Activated CD4-positive, CD25-positive, alpha-beta regulatory T cell treated with anti-CD3 and anti-CD28 coated beads, Interleukin-2, amount 50 U/mL, for 24 hours (primary cell): ENCODE measurements at places on chromosomes 4 and X.

DNA sequence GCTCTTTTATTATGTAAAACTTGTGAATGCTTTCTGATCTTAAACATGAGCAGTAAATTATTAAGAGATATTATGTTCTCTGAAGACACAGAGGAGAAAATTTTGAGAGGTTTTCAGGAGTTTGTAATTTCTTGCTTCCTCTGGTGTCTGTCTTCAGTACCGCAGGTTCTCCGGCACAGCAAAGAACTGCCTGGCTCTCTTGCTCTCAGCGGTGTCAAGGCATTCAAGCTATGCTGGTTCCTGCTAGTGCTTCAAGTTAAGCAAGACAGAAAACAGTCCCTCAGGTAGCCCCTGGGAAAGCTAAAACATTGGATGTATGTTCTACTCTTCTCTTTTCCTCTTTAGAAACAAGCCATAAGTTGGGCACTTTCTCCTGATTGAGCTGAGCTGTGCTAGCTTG lies 120.2 kb upstream of the CENPE start:
- no peak for ATAC-seq

GRCh38 chrX:118551426-118551825 lies 55.8 kb downstream of the DOCK11 start:
- no peak for ATAC-seq

DNA sequence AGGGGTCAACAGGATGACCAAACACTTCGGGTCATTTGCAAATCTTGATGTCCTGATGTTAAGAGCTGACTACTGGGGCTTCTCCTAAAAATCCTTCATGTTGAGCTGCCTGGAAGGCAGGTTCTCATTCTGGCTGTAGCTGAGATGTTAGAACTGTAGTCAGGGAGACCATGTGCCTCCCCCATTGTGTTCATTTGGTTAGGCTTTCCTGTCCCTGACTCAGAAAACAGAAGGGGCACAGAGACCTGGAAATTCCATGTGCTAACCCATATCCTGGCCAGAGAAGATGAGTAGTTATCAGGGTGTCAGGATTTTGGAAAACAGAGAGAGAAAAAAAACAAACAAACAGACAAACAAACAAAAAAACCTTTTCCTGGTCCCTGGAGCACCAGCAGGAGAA lies 177.5 kb downstream of the AR start:
- no peak for ATAC-seq

DNA sequence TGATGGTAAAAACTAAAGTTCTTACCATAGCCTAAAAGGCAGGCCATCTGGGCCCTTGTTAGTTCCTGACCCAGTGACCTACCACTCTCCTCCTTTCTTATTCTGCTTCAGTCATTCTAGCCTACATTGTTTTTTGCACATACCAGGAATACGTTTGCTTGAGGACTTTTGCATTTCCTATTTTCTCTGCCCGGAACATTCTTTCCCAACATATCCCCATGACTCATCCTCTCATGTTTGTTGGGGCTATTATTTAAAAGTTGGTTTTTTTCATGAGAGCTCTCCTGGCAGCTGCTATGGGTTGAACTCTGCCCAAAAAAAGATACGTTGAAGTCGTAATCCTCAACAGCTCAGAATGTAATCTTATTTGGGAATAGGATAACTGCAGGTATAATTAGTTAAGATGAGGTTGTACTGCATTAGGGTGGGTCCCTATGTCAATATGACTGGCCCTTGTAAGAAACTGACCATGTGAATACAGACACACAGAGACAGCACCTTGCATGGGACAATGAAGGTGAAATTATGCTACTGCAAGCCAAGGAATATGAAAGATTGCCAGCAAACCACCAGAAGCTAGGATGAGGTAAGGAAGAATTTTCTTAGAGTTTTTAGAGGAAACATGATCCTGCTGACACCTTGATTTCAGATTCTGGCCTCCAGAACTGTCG lies 138.3 kb upstream of the PDHA2 start:
- ATAC-seq = no peak

DNA sequence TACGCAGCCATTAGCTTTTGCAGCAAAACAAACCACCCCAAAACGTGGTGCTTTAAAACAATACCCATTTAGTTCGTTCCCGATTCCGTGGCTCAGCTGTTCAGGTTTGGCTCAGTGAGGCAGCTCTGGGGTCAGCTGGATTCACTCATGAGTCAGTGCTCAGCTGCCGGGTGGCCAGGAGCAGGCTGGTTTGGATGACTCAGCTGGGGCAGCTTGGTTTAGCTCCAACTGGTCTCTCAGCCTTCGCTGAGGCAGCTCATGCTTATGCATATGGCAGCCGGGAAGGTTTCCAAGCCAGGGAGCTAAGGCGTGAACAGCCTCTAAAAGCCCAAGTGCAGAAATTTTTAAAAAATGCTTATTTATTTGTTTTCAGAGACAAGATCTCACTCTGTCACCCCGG lies 13.3 kb upstream of the CD99 start:
- ATAC-seq = no peak

DNA sequence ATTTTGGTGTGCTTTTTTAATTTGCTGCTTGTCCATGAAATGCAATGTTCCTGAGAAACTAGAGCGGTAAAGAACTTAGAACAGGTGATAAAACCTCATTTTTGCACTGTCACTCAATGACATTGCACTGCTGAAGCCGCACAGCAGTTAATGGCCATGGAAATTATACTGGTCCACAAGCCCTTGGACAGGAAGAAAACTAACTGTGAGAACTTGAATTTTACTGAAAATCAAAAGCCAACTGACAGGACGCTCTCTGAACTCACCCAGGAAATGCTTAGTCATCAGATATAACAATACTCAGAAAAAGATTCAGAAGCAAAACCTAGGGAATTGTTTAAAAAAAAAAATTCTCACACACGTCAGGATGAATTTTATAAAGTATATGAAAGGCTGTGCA lies 246.4 kb upstream of the SLC7A11 start:
- ATAC-seq = no peak

- ATAC-seq = no peak
Observed at GRCh38 chr4:174023641-174024040, 259.8 kb downstream of the FBXO8 start.

DNA sequence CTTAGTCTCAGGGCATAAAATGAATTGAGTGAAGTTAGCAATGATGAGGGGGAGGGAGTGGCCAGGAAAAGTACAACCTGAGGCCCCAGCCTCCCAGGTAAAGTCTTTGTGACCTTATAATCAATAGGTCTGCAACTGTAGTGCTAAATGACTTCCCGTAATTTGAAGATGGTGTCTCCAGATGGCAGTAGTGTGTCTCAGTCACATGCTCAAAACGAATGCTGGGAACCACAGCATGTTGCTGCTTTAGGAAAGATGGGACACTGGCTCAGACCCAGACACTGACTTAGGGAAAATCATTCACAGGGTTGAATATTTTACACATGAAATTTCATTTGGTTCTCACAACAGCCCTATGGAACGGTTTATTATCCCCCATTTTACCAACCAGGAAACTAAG lies 10.3 kb downstream of the SRPX2 start:
- ATAC-seq = no peak

GRCh38 chr4:140237616-140238350 lies 83.8 kb upstream of the MAML3 start:
- no peak for ATAC-seq

- ATAC-seq = no peak
Observed at GRCh38 chr4:159137176-159137575, 34.3 kb downstream of the RAPGEF2 start.

DNA sequence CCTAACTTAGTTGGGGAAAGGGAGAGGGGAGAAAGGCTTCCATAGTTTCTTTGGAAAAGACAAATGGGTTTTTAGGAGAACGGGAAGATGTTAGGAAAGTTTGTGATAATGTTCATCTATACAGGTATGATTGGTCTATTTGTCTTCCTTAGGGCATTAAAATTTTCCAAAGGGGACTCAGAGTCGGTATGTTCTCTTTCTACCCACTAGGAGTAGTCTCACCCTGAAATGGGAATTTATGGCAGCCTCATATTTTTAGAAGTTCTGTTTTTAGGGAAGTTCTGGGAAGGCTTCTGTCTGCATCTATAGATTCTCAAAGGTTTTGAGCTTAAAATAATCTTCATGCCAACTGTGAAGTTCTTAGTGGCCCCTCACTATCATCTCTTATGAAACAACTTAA lies 637.3 kb downstream of the ADGRL3 start:
- ATAC-seq = no peak

DNA sequence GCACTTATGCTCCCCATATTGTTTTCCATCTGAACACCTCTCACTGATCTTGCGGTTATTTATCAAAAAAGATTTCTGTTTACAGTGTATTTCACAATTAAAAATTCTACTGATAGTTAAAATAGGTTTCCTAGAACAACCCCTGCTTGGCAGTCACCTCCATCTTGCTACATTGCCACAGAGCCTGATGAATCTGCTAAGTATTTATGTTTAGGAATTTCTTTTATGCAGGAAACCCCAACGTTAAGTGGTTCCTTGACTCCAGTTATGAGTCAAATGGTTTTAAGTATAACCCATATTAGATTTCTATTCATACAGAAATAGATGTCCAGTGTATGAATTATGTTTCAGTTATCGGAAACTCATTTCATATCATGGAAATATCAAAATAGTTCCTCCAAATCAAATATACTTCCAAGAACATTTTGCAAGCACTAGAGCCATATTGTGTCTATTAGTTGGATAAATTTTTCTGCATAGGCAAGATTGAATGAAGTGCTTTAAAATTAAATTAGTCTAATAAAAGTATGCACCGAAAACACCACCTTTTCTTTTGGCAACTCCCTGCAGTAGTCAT lies 20.6 kb downstream of the GALNT7 start:
- ATAC-seq = no peak

DNA sequence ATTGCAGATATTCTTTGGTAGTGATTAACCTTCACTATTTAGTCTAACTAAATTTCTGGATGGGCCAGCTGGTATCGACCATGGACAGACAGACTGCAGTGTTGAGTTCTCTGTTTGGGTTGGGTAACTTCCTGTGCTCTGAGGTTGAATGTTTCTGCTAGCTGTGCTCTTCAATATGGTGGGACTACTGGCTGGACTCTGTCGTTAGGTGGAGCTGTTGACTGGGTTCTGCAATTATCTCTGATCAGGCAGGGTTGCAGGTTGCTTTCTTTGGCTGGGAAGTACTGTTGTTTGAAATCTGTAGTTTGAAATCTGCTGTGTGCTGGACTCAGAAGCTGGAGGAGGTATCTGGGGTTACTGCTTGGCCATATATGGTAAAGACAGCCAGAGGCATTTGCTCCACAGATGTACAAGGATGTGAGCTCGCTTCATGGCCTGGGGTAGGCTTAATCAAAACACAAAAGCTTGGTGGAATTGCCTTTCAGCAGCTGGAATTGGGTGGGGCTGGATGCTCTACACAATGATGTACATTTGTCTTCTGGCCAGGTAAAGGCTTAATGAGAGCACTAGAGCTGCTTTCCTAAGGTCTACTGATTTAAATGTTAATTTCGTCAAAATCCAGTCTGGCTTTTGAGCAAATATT lies 1472.0 kb downstream of the FAM133A start:
- no peak for ATAC-seq

- ATAC-seq = no peak
Observed at GRCh38 chr4:156568041-156568440, 403.6 kb downstream of the PDGFC start.

DNA sequence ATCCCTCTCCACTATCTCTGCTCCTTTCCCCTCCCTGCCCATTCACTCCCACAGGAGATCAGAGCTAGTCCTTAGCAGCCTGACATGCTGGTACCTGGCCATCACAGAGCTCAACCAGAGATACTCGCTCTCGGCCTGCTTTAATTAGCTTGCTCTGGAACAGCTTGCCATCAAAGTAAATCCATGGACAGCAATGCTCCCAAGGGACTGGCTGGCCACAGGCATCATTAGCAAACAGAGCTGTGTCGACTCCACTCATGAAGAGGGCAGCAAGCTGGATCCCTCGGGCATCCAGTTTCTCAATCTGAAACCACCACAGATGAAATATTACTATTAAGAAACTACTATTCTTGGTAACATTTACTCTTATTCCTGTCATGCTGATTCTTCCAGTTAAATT lies 43.4 kb upstream of the PHF8 start:
- no peak for ATAC-seq

DNA sequence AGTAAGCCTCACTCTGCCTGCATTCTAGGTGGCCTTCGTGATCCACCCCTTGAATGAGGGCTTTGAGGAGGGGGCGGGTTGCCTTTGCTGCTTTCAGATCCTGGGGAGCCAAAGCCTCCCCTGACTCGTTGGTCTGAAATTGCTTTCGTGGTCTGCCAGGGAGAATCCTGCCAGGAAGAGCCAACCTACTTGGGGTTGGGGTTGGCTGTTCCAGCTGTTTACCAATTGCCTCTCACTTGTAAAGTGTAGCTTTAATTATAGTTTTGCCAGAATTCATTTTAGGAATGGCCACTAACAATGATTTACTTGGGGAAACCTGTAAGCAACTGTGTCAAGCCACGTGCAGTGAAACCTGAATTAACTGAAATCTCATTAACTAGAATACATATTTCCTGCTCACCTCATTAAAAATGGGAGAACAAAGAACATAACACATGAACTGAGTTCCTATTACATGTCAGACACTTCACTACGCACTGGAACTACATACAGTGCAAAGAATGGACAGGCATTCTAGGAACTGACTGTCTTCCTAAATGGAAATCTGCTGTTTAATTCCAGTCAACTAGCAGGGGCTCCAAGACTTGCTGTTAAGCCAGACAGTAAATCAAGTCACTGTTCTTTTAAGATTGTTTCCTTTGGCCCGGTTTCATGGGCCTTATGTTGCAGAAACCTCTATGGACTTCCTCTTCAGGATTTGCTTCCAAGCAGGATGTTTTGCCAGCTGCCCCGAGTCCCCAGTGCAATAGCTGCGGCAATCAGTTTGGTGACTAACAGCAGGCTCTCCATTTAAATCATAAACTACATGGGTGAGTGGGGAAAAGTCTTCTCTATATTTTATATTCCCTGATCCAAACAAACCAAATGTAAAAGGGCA lies 16.4 kb upstream of the NKRF start:
- ATAC-seq = no peak

DNA sequence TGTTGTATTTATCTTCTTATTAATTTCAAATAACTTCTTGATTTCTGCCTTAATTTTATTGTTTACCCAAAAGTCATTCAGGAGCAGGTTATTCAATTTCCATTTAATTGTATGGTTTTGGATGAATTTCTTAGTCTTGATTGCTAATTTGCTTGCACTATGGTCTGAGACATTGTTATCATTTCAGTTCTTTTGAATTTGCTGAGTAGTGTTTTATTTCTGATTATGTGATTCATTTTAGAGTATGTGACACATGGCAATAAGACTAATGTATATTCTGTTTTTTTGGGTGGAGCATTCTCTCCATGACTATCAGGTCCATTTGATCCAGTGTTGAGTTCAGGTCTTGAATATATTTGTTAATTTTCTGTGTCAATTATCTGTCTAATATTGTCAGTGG lies 236.7 kb downstream of the EDA2R start:
- no peak for ATAC-seq

- no peak for ATAC-seq
Observed at GRCh38 chrX:72539822-72540221, 32.8 kb downstream of the HDAC8 start.

GRCh38 chr4:95204873-95205272 lies 343.9 kb downstream of the UNC5C start:
- no peak for ATAC-seq
